ENCODE measurements at places on chromosomes 11 and 22.

DNA sequence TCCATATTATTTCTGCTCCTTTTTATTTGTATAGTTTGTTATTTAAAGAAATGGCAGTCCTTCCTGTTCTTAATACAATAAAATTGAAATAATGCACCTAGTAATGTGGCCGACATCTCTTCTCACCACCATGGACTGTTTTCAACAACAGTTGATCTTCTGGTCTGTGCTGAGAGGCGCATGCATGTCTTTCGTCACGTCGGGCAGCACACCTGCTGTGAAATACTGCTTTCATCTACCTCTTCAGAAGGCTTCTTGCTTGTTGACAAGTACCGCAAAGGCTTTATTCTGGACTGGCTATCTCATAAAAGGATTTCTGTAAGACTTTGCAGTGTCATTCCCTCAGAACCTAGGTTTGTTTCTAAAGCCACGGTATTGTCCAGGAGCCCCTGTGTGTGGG is 13.9 kb upstream of the MYO18B start:
- DNase-seq = no peak

DNA sequence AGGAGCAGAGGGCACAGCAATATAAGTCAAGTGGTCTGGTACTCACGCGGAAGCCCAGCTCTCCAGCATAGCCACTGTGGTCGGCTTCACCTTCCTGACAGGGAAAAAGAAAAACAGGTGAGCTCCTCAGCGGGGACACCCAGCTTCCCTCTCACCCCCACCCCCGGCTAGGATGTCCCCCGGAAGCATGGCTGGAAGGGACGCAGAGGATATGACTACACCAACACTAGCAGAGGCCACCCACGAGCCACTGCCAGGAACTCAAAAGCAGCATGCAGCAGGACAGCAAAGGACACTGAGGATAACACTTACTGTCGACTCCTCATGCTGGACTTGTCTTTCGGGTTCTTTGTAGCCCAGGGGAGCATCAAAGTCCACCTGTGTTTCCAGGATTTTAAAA is 9.0 kb upstream of the C22orf39 start:
- DNase-seq = no peak

- no peak for DNase-seq
Observed at GRCh38 chr22:35335936-35336781, 36.5 kb downstream of the TOM1 start.

- no peak for DNase-seq
Observed at GRCh38 chr11:104075091-104075490, 38.7 kb downstream of the DDI1 start.

- no peak for DNase-seq
Observed at GRCh38 chr11:19753451-19754106, 40.9 kb downstream of the NAV2 start.

Data from activated T-helper 1 cell treated with anti-CD3 and anti-CD28 coated beads, Interleukin-2, amount 50 U/mL, for 16 hours (primary cell).